ENCODE measurements at places on chromosomes 16 and 17.

DNA sequence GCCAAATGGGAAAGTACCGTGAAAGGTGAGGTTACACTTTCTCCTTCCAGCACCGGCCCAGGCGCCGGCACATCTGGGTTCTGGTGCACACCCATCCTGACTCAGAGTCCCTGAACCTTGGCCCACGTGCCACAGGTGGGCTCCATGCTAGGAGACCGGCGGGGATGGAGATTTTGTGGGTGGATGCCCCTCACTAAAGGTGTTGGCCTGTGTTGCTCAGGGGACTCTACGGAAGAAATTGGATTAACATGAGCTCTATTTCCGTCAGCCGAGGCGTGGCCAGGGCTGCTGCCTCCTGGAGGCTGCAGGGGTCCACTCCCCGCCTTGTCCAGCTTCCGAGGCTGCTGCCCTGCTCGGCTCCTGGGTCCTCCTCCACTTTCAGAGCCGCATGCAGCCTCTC, 30.8 kb downstream of the FBXO31 start:
- DNase-seq = no peak

DNA sequence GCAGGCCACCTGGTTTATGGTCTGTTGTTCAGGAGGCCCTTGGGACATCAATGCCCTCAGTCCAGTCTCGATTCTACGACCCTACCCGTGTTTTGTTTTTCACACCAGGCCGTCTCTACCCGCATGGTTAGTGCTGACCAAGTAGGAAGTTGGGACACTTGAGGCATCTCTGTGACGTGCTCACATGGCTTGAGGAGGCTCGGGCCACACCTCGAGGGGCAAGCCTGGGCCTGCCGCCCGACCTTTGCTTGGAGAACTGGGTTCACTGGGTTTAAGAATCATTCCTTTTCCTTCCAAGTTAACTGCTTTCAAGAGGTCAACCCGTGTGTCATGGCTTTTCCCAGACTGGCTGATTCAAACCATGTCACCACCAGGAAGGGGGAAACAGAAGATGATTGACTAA, 86.8 kb downstream of the CMIP start:
- no peak for DNase-seq

DNA sequence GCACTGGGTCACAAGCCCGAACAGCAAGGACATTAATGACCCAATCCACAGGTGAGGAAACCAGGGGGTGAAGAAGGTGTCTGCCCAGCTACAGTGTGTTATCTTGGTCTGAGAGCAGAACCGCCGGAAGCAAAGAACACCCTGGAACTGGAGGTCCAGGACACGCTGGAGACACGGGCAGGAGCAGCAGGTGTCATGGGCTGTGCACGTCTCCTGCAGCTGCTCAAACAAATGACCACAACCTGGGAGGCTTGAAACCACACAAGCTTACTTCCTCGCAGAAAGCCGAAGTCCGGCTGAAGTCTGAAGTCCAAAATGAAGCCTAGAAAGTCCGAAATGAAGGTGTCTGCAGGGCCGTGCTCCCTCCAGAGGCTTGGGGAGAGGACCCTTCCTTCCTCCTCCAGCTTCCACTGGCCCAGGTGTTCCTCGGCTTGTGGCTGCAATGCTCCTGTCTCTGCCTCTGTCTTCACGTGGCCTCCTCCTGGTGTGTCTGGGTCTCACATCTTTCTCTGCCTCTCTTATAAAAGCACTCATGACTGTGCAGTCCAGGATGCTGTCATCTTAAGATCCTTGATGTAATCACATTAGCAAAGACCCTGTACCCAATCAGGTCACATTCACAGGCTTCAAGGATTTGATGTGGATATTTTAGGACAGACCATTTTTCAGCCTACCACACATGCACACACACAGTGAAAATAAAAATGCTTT, 351.2 kb downstream of the C16orf95 start:
- DNase-seq = no peak

DNA sequence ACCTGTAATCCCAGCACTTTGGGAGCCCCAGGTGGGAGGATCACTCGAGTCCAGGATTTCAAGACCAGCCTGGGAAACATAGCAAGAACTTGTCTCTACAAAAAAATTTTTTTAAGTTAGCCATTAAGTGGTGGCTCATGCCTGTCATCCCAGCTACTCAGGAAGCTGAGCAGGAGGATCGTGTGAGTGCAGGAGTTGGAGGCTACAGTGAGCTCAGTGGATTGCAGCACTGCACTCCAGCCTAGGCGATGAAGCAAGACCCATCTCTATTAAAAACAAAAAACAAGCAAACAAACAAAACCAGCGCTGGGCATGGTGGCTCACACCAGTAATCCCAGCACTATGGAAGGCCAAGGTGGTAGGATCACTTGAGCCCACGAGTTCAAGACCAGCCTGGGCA, 38.0 kb downstream of the HEATR3 start:
- DNase-seq = no peak

DNA sequence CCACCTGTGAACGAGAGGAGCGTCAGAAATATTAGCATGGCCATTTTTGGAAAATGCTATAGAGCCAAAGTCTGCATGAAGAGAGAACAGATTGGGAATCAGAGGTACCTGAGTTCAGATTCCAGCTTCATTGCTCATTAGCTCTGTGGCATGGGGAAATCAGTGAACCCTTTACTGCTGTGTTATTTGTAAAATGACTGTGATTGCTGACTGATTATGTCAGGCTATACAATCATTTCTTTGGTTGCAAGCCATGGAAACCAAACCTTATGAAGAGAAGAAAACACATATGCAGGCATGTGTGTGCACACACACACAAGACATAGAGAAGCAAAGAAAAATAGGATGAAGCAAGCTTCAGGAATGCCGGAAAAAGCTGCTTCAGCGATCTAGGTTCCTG, 101.4 kb upstream of the HSBP1 start:
- no peak for DNase-seq

Measured in activated T-helper 1 cell treated with anti-CD3 and anti-CD28 coated beads, Interleukin-2, amount 50 U/mL, for 16 hours (primary cell).